Hematopoietic multipotent progenitor cell treated with erythropoietin and hydrocortisone succinate and interleukin-3 and kit ligand, for 4 days (in vitro differentiated cells): ENCODE measurements at places on chromosomes 4 and X.

GRCh38 chrX:45716750-45717149 is 516.1 kb upstream of the DIPK2B start:
- no peak for DNase-seq

DNA sequence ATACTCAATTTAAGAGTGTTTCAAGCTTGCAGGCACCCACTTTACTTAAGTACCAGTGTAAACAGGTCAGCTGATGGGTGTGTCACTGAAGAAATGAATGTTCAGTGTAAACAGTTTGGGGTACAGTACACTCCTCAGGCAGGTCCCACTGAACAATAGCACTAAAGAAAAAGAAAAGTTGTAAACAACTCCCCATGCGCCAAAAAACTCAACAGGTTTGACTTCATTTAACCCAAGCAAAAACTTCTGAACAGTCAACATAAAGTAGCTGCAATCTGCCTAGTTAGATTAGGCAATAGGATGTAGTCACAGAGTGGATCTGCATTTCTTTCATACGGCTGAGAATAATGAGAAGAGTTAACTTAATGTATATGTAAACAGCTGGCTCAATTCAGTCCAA is 93.2 kb downstream of the FAM13A start:
- no peak for DNase-seq

DNA sequence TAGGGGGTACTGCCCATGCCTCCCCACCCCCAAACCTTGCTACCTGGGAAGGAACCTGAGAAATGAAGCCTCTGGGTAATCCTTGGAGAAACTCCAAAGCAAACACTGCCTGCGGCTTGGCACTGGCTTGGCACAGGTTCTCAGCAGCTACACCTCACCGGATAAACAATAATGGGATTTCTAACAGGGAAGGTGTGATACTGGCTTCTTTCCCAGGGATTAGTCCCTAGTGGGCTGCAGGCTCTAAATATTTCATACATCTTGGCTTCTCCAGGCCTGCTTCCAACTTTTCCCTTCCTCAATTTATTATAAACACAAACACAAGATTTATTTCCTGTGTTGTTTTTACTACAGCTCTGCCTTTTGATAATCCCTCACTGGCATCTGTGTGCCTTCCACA is 12.5 kb downstream of the SEC24D start:
- DNase-seq = no peak

GRCh38 chr4:129966175-129966574 is 870.2 kb downstream of the C4orf33 start:
- DNase-seq = no peak

DNA sequence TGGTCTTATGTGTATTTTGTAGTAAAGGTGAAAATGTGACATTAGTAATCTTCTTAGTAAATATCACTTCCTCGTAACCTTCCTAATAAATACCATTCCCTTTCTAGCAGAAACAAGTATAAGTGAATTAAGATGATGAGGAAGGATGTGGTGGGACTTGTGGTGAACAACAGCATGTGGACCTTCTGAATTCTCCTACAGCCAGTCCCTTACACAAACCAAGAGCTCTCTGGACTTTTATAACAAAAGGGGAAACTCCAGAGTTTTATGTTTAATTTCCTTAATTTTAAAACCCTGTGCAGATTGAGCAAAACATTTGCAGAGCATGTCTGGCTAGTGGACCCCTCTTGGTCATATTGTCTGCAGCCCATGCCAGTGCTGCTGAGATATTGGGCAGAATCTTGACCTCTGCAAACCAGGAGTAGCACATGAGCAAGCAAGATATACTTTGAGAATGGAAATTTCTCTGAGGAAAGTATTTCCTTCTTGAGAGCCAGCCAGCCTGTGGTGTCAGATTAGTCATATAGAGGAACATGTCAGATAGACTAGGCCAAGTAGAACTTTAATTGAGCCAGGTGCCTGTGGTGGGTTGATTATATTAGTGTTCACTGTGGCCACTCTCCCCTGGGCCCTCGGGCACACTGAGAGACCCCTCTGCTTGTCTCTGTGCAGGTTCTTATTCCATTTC is 328.2 kb downstream of the DKK2 start:
- peak; percentile 58 for DNase-seq

DNA sequence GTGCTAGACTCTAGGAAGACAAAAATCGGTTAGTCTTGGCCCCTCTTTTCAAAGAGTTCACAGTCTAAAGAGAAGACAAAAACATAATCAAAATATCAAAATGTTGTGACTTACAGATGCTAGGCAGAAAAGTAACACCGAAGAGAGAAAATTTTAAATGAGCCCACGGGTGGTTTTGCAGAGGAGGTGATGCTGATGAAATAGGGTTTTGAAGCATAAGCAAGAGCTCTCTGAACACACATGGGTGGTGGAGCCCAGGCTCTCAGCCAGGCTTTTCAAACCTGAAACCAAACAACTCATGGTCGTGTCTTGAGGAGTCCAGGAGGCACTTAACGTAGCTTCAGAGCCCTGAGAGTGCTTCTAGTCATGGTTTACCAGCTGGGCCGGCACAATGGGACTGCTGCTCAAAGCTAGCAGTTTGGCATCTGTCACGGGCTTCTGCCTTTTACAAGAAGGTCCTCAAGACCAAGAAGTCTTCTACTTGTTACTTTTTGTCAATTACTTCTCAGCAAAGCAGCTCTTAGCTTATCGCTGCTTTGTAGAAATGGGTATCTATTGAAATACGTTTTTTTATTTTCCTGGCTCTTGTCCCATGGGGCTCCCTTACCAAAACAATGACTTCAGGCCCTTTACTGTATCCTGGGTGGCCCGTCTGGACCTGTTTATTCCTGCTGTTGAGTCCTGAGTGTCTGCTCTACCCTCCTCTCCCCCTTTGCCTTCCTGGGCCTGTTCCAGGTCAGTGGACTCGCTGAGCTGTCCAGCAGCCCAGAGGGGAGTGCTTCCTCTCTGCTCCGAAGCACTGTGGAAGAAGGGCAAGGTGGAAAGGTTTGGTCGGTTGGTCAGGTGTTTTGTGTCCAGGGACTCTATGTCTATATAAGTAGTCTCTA is 69.5 kb downstream of the TNIP2 start:
- no peak for DNase-seq

DNA sequence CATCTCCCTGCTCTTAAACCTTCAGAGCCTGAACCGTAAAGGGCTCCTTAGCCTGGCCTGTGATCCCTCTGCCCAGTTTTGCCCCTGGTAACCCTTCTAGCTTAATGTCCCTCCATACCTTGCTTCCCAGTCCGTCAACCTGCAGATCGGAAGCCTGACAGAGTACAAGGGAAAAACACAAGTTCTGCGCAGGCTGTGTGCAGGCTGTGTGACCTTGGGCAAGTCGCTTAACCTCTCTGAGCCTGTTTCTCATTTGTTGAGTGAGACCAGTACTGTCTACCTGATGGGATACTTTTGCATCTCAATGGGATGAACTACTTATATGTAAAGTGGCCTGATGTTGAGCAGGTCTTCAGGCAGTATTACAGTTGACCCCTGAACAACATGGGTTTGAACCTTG is 1.7 kb downstream of the NSDHL start:
- no peak for DNase-seq
